Progenitor cell of endocrine pancreas (in vitro differentiated cells): ENCODE measurements at places on chromosomes 4 and X. TPM values are rescaled to one million over a fixed set of nuclear protein-coding genes. Genes with fewer than 3 reads are reported as not detected.

MAGEA4 gene
- not detected in 2 replicates for total RNA-seq

- H3K27ac ChIP-seq: no peak overlapping the region
- H3K4me1 ChIP-seq: no peaks in the 10 kb centered on the region
- H3K36me3 ChIP-seq: no peaks in the 10 kb centered on the region
- H3K4me3 ChIP-seq: no peak overlapping the region
Observed at GRCh38 chr4:16617435-16617834, 281.0 kb downstream of the LDB2 start.

CXCL10 gene
- total RNA-seq: not detected in 2 replicates

PDCL2 gene
- total RNA-seq: not detected in 2 replicates

TGIF2LX gene
- not detected in 2 replicates for total RNA-seq

DNA sequence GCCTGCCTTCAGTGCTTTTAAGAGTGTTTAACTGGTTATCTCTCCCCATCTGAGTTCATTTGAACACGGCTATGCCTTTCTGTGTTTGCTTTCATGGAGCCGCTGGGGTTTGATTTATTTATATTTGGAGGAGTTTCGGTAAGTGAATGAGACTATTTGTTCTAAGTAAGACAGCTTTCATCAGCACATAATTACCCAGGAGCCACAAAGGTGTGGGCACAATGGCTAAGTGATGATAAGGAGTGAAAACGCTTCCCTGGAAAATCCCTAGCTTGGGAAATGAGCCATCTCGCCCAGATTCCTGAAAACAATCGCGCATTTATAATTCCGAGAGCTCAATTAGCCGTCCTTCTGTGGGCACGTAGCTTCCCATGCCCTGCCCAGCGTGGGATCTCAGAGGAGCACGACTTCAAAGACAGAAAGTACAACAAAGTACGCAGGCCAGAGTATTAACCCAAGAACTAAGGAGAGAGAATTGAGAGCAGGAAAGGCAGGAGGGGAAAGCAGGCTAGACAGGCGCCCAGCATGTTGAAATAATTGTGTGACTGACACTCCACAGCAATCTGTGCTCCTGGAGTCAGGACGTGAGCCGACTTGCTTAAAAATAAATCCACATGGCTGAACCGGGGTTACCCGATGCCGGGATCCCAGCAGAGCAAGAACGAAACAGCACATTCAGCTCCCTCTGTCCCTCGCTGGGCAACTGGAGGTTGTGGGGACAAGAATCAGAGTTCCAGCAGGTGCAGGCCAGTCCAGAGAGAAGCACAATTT is 99.0 kb downstream of the DHRSX start:
- peak overlapping the region; percentile 93 for H3K27ac ChIP-seq
- peak overlapping the region; percentile 6 for H3K4me3 ChIP-seq

DNA sequence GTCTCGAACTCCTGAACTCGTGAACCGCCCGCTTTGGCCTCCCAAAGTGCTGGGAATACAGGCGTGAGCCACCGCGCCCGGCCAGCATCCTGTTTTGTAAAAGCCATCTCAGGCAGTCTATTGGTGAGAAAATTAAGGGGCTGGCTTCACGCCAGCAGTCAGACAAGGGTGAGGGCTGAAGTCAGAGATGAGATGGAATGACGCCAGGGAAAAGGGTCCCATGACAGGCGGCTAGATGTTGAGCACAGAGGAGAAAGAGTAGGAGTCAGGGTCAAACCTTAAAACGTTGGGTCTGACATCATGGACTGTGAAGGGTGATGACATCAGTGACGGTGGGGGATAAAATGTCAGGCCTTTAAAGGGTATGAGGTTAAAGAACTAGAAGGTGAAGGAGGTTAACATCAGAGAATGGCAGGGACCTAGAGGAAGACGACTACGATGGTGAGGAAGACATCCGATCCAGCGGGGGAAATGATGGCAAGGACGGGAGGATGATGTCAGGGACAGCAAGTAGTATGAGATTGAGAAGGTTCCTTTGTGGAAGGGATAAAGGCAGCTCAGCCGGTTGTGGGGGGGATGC is 504 bp upstream of the RBM3 start:
- peak overlapping the region; percentile 93 for H3K4me3 ChIP-seq
- H3K36me3 ChIP-seq: peaks cover 16% of the 10 kb centered on the region
- peaks cover 8% of the 10 kb centered on the region for H3K4me1 ChIP-seq
- DNase-seq: no peak
- H3K27ac ChIP-seq: peak overlapping the region; percentile 99

DNA sequence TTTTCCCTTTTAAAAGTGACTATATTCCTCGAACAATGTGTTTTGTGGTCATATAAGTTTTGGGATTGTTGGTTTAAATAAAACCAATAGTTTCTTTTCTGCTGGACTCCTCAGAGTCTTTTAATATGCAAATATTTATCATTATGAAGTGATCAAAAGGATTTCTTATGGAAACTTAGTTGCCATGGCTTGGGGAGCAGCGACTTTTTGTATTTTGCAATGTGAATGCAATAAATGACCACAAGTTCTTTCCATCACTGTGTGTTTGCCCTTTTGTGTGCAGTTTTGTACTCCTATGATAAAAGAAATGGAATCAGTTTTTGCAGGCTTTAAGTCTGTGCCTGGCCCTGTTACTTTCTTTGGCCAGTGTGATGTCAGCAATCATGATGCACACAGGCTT is 68.5 kb upstream of the NUDT6 start:
- DNase-seq: no peak
- H3K27ac ChIP-seq: no peak overlapping the region
- H3K36me3 ChIP-seq: peaks cover 25% of the 10 kb centered on the region
- H3K4me3 ChIP-seq: no peak overlapping the region
- no peaks in the 10 kb centered on the region for H3K4me1 ChIP-seq
- no peaks in the 10 kb centered on the region for H3K27me3 ChIP-seq

GRCh38 chrX:155112171-155112570 is 40.9 kb downstream of the BRCC3 start:
- H3K36me3 ChIP-seq: peaks cover 35% of the 10 kb centered on the region
- no peak overlapping the region for H3K4me3 ChIP-seq
- H3K27ac ChIP-seq: no peak overlapping the region
- no peak for DNase-seq

RHOXF2B gene
- not detected in 2 replicates for total RNA-seq

GRCh38 chr4:100882661-100883060 is 364.8 kb upstream of the EMCN start:
- H3K27ac ChIP-seq: no peak overlapping the region
- H3K27me3 ChIP-seq: no peaks in the 10 kb centered on the region
- no peak overlapping the region for H3K4me3 ChIP-seq
- H3K4me1 ChIP-seq: no peaks in the 10 kb centered on the region

CENPU gene
- 39.2 and 39.7 TPM in 2 replicates for total RNA-seq

DNA sequence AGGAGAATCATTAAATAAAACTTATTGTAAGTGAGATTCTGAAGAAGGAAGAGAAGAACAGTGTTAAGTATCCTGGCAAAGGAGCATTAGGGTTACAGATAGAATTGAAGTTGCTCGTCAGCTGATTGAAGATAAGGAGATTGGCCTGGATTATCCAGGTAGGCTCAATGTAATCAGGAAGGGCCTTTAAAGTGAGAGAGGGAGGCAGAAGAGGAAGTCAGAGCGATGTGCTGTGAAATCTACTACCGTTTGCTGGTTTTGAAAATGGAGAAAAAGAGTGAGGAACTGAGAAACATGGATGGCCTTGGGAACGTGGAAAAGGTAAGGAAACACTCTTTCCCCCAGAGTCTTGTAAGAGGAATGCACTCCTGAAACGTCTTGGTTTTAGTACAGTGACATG is 245.7 kb downstream of the ANTXR2 start:
- no peak overlapping the region for H3K27ac ChIP-seq
- DNase-seq: no peak
- peaks cover 2% of the 10 kb centered on the region for H3K36me3 ChIP-seq
- H3K4me3 ChIP-seq: no peak overlapping the region
- no peaks in the 10 kb centered on the region for H3K4me1 ChIP-seq
- no peaks in the 10 kb centered on the region for H3K27me3 ChIP-seq

FGFBP2 gene
- not detected in 2 replicates for total RNA-seq

- peaks cover 26% of the 10 kb centered on the region for H3K27me3 ChIP-seq
- no peak for DNase-seq
- H3K4me1 ChIP-seq: peaks cover 9% of the 10 kb centered on the region
- peak overlapping the region; percentile 76 for H3K27ac ChIP-seq
Observed at GRCh38 chrX:3697701-3698279, 15.7 kb downstream of the PRKX start.

ETDB gene
- total RNA-seq: not detected in 2 replicates

PNMA6E gene
- total RNA-seq: not detected in 2 replicates

COL4A6 gene
- 66.6 and 79.4 TPM in 2 replicates for total RNA-seq

DNA sequence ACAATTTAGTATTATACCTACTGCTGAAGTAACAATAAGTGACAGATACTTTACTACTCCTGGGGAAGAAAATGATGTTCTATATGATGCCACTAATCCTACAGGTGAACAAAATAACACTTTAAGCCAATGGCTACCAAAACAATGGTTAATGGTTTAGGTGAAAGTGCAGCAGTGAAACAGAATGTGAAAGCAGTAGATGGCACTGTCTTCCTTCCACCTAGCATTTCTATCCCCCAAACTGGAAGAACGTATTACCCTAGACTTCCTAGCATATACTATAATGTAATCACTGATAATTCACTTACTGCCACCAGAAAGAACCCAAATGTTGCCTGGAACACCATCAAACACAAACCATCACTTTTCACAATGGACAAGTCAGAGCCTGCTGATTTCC is 18.9 kb upstream of the CABS1 start:
- H3K36me3 ChIP-seq: no peaks in the 10 kb centered on the region
- no peaks in the 10 kb centered on the region for H3K27me3 ChIP-seq
- DNase-seq: no peak
- no peaks in the 10 kb centered on the region for H3K4me1 ChIP-seq
- H3K4me3 ChIP-seq: no peak overlapping the region

PHOX2B gene
- total RNA-seq: not detected in 2 replicates

ASB12 gene
- total RNA-seq: 0.22 and 0.47 TPM in 2 replicates

GLUD2 gene
- 11.3 and 12.0 TPM in 2 replicates for total RNA-seq

SYNPO2 gene
- 1.3 and 2.2 TPM in 2 replicates for total RNA-seq

GRCh38 chrX:67674741-67675140 is 130.9 kb downstream of the AR start:
- no peak overlapping the region for H3K4me3 ChIP-seq
- H3K27ac ChIP-seq: no peak overlapping the region
- no peaks in the 10 kb centered on the region for H3K36me3 ChIP-seq
- H3K27me3 ChIP-seq: no peaks in the 10 kb centered on the region

DNA sequence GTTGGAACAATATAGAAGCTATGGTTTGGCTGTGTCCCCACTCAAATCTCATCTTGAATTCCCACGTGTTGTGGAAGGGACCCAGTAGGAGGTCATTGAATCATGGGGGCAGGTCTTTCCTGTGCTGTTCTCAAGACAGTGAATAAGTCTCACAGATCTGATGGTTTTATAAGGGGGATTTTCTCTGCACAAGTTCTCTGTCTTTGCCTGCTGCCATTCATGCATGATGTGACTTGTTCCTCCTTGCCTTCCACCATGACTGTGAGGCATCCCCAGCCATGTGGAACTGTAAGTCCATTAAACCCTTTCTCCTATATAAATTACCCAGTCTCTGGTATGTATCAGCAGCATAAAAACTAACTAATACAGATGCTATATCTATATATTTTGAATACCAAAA is 135.2 kb upstream of the EDNRA start:
- H3K27ac ChIP-seq: no peak overlapping the region
- no peak overlapping the region for H3K4me3 ChIP-seq
- peaks cover 4% of the 10 kb centered on the region for H3K4me1 ChIP-seq
- no peak for DNase-seq

JAKMIP1 gene
- 0.89 and 0.93 TPM in 2 replicates for total RNA-seq

GRCh38 chr4:106269711-106270110 is 46.3 kb downstream of the TBCK start:
- H3K36me3 ChIP-seq: peaks cover 5% of the 10 kb centered on the region
- no peaks in the 10 kb centered on the region for H3K27me3 ChIP-seq
- no peak overlapping the region for H3K4me3 ChIP-seq
- no peaks in the 10 kb centered on the region for H3K4me1 ChIP-seq

DNA sequence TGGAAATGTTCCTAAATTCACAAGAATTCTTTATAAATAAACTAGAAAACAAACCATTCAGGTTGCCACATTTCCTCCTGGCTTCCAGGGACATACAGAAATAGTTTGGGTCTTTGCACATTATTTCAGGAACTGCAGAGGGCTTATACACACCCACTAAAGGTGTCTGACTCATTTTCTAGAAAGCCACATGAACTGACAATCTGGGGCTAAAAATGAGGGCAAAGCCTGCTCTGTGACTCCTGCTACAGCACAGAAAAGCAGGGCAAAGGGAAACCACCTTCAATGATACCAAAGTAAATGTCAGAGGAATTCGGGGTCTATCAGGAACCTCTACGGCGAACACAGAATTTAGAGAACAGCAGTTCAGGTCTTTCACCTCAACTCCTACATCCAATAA is 112.2 kb upstream of the MAP3K15 start:
- H3K36me3 ChIP-seq: no peaks in the 10 kb centered on the region
- no peak overlapping the region for H3K27ac ChIP-seq
- no peak for DNase-seq
- peaks cover 19% of the 10 kb centered on the region for H3K4me1 ChIP-seq

DCAF12L2 gene
- total RNA-seq: 1.1 and 1.3 TPM in 2 replicates

GRCh38 chr4:168488869-168489274 is 8.0 kb upstream of the PALLD start:
- no peaks in the 10 kb centered on the region for H3K36me3 ChIP-seq
- peaks cover 14% of the 10 kb centered on the region for H3K27me3 ChIP-seq
- H3K4me3 ChIP-seq: no peak overlapping the region

DNA sequence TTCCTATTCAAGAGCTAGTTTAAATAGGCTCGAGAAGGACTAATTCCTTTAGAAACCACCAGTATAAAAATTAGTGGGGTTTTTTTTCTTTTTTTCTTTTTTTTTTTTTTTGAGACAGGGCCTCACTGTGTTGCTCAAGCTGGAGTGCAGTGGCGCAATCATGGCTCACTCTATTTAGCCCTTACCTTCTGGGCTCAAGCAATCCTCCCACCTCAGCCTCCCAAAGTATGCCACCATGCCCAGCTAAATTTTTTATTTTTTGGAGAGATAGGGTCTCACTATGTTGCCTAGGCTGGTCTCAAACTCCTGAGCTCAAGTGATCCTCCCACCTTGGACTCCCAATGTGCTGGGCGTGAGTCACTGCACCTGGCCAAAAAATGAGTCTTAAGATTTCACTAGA is 52.8 kb downstream of the APOO start:
- H3K4me3 ChIP-seq: no peak overlapping the region
- H3K27ac ChIP-seq: no peak overlapping the region
- H3K4me1 ChIP-seq: peaks cover 5% of the 10 kb centered on the region
- no peak for DNase-seq
- peaks cover 13% of the 10 kb centered on the region for H3K36me3 ChIP-seq
- no peaks in the 10 kb centered on the region for H3K27me3 ChIP-seq

DNA sequence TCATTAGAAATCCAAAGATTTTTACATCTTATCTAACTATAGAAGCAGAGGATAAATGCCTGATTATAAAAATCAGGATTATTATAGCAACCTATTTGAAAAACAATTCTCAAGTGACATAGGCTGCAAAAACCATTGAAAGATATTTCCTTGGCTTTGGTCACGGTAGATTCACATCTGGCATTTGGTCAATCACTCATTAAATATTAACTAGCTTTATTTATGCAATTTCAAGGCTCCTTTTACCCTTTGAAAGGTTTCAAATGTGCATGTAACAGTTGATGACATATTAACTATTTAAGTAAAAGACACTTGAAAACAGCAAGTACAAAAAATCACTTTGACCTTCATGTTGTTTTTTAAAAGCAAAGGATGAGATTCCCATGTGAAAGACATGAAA is 98.1 kb downstream of the MMRN1 start:
- no peak overlapping the region for H3K4me3 ChIP-seq
- H3K27ac ChIP-seq: no peak overlapping the region
- peaks cover 1% of the 10 kb centered on the region for H3K36me3 ChIP-seq
- H3K27me3 ChIP-seq: no peaks in the 10 kb centered on the region
- peaks cover 43% of the 10 kb centered on the region for H3K4me1 ChIP-seq
- no peak for DNase-seq

- peaks cover 26% of the 10 kb centered on the region for H3K4me1 ChIP-seq
- no peak for DNase-seq
- H3K27me3 ChIP-seq: no peaks in the 10 kb centered on the region
- H3K36me3 ChIP-seq: no peaks in the 10 kb centered on the region
- peak overlapping the region; percentile 32 for H3K27ac ChIP-seq
Observed at GRCh38 chrX:132093239-132093860, 34.5 kb downstream of the FRMD7 start.
